Adrenal gland (tissue), 19 donors: ENCODE measurements at places on chromosomes 13 and 19. TPM values are rescaled to one million over a fixed set of nuclear protein-coding genes. Genes with fewer than 3 reads are reported as not detected.

- DNase-seq: no peak
Measured at GRCh38 chr19:47587295-47587694, 14.3 kb upstream of the ZNF541 start.

The AP1M2 gene
- total RNA-seq: not detected

DNA sequence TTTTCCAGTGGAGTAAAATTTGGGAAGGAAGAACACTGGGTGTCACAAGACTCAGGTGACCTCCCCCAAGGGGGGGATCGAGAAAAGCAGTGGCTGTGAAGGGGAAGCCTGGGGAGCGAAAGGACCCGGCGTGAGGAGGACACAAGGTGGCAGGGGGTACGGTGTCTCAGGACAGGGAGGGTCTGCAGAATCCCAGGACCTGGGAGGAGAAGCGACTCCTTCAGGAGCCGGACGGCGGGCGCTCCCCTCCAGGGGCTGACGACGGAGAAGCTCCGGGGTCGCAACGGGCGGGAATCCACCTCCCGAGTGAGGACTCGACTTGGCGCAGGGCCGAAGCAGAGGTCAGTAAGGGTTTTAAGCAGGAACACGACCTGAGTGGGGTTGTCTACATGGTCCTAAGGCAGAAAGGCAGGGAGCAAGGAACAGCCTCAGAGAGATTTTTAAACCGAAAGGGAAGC, 529 bp downstream of the ZNF836 start:
- peak; percentile 52 for DNase-seq

The PSG2 gene
- not detected for total RNA-seq

The SYNE4 gene
- total RNA-seq: not detected

DNA sequence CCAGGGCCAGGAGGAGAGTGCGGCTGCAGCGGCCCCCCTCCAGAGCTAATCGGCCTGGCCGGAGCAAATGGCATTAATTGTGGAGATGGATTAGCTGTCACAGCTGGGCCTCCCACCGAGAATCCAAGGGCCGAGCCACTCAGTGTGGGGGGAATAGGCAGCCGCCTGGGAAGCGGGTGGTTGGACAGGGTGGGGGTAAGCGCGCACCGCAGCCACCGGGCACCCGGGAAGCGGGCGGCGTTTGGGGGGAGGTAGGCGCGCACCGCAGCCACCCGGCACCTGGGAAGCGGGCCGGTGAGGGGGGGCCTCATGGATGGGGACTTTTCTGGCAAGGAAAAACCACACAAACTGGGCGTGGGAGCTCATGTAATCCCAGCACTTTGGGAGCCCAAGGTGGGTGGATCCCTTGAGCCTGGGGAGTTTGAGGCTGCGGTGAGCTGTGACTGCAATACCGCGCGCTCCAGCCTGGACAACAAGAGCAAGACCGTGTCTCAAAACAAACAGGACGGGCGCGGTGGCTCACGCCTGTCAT, 9.7 kb downstream of the R3HDM4 start:
- DNase-seq: no peak

- DNase-seq: no peak
Measured at GRCh38 chr19:53983457-53984289, 7.8 kb upstream of the CACNG6 start.

The MISP3 gene
- total RNA-seq: 3.5 TPM

The PRR36 gene
- total RNA-seq: not detected

DNA sequence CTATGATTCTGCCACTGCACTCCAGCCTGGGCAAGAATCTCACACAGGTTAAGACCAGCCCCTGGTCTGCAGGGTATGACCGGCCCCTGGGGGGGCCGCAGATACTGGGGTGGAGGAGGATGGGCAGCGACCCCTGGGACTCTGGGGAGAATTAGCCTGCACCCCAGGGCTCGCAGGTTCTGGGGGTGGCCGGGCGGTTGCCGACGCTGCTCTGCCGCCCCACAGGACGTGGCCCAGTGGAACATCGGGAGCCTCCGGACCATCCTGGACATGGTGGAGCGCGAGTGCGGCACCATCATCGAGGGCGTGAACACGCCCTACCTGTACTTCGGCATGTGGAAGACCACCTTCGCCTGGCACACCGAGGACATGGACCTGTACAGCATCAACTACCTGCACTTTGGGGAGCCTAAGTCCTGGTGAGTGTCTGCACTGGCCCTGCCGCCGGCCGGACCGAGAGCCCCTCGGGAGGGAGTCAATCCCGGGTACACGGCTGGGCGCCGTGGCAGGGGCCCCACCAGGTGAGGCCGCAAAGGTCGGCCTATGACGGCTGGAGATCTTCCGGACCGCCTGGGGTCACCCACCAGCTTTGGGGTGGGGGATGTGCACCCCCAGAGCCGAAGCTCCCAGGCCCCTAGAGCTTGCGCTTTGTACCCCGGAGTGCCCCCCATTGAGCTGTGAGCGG, 78.5 kb downstream of the KDM4B start:
- no peak for DNase-seq

- DNase-seq: no peak
Measured at GRCh38 chr19:48121066-48121465, 10.4 kb upstream of the PLA2G4C start.
